ENCODE measurements at places on chromosomes 5 and 9.
A peak's percentile ranks its signal among the peaks of the same experiment; 100 is the strongest.

GRCh38 chr5:161471211-161471950 lies 75.1 kb downstream of the GABRB2 start:
- DNase-seq: no peak

GRCh38 chr9:28892538-28892937 lies 1319.3 kb upstream of the C9orf72 start:
- no peak for DNase-seq

- no peak for DNase-seq
Observed at GRCh38 chr5:138078006-138078643, 5.7 kb upstream of the WNT8A start.

GRCh38 chr9:118651511-118651910 lies 717.7 kb downstream of the BRINP1 start:
- no peak for DNase-seq

GRCh38 chr5:115423051-115423450 lies 121.5 kb downstream of the FEM1C start:
- DNase-seq: no peak

GRCh38 chr9:36123515-36123914 lies 13.0 kb upstream of the GLIPR2 start:
- DNase-seq: no peak

DNA sequence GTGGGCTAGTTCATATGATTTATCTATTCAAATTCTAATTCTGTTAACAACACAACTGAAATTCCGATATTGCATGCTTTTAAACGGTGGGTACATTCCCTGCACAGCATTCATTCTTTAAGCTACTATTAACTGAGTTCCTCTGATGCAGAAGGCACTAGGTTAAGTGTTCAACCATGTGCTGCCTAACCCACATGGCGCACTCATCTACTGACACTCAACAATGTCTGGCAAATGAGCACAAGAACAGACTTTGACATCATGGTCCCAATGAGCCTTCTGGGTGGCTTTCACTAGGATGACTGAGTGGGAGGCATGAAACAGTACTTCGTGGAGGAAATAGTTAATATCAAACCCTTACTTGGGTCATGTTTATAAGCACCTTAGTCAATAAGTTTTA lies 10.2 kb downstream of the NREP start:
- no peak for DNase-seq

DNA sequence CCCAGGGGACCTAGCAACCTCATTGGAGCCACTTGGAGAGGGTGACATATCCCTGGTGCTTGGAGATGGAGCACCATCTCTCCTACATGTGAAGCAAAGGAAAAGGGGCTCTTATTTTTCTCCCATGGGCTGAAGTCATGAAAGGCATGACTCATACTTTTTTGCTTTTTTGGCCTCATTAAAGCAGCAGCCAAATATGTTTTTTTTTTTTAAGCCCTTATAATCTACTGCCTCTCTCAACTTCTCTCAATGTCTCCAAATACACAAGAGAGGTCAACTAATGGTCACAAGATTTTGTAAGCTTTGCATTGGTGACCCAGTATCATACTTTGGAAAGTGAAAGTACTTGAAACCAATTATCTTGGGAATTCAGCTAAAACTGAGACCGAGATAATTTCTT lies 1.6 kb upstream of the CFAP90 start:
- no peak for DNase-seq

- DNase-seq: no peak
Observed at GRCh38 chr5:139378941-139379361, 4.1 kb downstream of the SLC23A1 start.

GRCh38 chr5:133754575-133755169 lies 142.3 kb upstream of the FSTL4 start:
- no peak for DNase-seq

DNA sequence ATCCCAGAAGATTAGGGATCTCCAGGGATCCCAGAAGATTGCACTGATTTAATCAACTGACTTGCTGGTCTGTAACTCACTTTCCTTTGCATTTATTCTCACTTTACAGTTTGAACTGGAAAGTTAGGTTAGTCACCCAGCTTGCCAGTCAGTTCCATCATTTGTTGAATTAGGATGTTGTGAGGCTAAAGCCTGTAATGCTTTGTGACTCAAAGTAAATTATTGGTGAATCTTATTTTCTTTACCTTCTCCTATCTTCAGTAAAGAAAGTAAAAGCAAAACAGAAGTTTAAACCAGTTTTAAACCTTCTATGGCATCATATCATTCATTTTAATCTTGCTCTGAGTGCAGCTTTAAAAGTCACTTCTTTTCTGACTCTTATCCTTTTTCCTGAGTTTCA lies 85.8 kb downstream of the SLC44A1 start:
- DNase-seq: no peak

- no peak for DNase-seq
Observed at GRCh38 chr9:104850786-104851545, 77.0 kb downstream of the ABCA1 start.

GRCh38 chr9:17600962-17601593 lies 22.2 kb downstream of the SH3GL2 start:
- DNase-seq: no peak

GRCh38 chr5:150067405-150067960 lies 18.9 kb downstream of the CSF1R start:
- no peak for DNase-seq

GRCh38 chr9:98654247-98654646 lies 54.5 kb downstream of the GABBR2 start:
- no peak for DNase-seq

- DNase-seq: no peak
Observed at GRCh38 chr5:98041661-98042060, 731.8 kb upstream of the RGMB start.

GRCh38 chr5:5373351-5373989 lies 49.0 kb upstream of the ICE1 start:
- DNase-seq: no peak

DNA sequence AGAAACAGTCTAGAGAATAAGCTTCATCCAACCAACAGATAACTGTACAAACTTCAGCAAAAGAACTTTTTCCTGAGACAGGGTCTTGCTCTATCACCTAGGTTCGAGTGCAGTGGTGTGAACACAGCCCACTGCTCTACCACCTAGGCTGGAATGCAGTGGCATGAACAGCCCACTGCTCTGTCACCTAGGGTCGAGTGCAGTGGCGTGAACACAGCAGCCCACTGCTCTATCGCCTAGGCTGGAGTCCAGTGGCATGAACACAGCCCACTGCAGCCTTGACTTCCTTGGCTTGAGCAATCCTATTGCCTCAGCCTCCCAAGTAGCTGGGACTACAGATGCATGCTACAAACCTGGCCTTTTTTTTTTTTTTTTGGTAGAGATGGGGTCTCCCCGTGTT lies 43.4 kb downstream of the ERMP1 start:
- no peak for DNase-seq

- DNase-seq: peak; percentile 67
Observed at GRCh38 chr9:92947268-92948037, at the start of gene FGD3. Gene FGD3 (plus strand): TSS chr9:92947523. CDS start chr9:92976257, 28,734 bp downstream.

DNA sequence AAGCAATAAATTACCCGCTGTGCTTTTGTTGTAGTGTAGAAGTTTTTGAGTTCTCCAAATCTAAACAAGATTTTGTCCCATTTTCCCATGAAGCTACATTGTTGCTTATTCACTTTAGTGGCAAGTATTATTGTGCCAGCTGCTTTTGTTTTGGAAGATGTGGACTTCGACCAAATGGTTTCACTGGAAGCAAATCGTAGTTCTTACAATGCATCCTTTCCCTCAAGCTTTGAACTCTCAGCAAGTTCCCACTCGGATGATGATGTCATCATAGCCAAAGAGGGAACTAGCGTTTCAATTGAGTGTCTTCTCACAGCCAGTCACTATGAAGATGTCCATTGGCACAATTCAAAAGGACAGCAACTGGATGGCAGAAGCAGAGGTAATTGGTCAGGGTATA lies 10.9 kb downstream of the MFAP3 start:
- no peak for DNase-seq

- no peak for DNase-seq
Observed at GRCh38 chr9:69157751-69158466, 16.2 kb upstream of the TJP2 start.

GRCh38 chr5:38843665-38844064 lies 2.1 kb upstream of the OSMR start:
- no peak for DNase-seq

- no peak for DNase-seq
Observed at GRCh38 chr5:178532666-178533065, 57.5 kb downstream of the COL23A1 start.

GRCh38 chr5:55073211-55073610 lies 29.2 kb upstream of the GZMA start:
- no peak for DNase-seq

DNA sequence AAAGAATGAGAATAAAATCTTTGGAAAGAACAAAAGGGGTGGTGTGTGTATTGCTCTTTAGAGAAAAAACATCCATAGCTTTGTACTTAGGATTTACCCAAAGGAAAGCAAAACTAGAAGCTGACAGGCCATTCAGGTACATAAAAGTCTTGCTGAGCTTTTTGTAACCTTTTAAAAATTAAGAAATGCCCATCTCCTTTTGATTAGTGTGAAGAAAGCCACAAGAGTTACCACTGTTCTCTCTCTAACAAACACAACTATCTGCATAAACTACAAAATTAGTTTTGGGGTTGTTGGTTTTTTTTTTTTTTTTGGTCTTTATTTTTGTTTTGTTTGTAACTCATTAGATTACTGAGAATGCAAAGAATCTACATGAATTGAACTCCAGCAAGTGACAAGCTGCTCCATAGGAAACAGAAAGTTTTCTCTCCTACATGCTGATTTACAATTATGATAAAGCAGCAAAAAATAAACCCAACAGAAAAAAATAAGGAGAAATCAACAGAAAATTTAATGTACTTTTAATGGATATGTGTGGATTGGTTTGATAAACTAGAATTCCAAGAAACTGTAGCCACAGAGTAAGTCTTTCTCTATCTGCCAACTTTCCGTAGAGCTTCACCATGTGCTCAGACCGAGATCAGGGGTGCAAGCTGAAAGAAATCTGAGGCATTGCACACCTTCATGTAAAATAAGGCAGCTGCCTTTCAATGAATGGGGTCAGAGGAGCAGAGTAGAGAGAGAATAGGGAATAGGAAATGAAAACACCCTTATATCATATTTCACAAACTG lies 12.3 kb downstream of the BAAT start:
- no peak for DNase-seq

GRCh38 chr5:91382530-91383026 lies 539 bp downstream of the ARRDC3 start:
- DNase-seq: no peak

- DNase-seq: no peak
Observed at GRCh38 chr5:16159636-16160035, 20.0 kb downstream of the MARCHF11 start.

GRCh38 chr5:180302256-180302655 lies 10.4 kb upstream of the MAPK9 start:
- DNase-seq: no peak

- no peak for DNase-seq
Observed at GRCh38 chr5:37900692-37901091, 60.9 kb upstream of the GDNF start.

- no peak for DNase-seq
Observed at GRCh38 chr5:150457121-150457520, 7.6 kb upstream of the RPS14 start.

DNA sequence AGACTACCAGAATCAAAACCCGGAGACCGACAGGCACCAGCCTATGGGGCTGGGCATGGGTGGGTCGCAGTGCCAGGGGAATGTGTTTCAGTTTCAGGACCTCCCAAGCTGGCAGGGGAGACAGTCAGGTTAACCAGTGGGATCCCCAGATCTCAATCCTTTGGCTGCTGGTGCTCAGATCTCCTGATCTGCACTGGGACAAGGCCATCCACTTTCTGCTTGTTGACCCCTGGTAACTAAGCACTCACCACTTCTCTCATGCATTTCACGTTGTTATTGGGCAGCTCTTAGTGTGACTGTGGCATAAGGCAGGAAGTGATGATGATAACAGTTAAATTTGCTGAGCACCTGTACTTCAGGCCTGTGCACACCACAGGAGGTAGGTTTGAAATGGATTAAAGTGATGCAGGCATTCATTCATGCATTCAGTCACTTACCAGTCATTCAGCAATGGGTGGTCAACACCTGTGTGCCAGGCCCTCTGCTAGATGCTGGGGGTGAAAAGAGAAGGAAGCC lies 42.1 kb upstream of the STXBP1 start:
- DNase-seq: peak; percentile 43

DNA sequence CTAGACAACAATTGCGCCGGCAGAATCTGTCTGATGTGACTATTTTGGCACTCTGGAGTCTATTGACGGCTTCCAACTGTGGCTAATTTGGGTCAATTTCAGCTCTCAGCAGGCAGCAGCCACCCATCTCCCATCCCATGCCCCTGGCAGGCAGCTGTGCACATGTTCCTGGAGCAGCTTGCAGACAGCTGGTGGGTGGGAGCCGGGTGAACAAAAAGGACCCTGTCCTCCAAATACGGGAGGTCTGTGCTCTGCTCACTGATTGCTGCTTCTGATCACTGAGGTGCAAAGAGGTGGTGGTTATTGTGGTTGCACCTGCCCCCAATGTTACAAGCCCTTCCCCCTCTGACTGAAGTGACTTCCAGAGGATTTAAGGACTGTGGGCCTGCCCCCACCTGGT lies 45.0 kb upstream of the N4BP3 start:
- peak; percentile 68 for DNase-seq

- no peak for DNase-seq
Observed at GRCh38 chr5:158516521-158516920, 583.2 kb downstream of the EBF1 start.

DNA sequence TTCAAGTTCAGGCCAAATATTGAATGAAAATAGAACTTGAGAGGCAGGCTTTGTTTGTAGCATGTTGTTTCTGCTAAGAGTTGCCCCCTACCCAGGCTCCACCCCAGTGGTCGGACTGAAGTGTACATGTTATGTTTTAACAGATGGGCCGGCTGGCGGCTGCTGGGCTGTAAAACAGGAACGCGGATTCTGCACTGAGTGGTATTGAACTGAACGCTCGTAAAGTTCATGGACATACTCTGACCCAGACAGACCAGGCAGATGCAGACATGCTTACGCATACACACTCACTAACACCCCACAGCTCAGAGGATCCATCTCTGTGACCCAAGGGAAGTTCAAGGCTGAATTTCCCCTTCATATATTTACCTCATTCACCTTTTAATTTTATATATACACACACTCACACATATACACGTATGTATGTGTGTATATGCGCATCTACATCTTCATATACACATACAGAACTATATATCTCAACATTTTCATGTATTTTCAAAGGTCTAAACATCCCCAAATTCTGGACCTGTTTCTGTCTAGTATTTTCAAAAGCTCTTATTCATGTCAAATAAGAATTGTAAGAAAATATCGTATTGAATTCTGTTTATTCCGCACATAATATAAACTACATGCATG lies 1.4 kb downstream of the MARCHF3 start:
- no peak for DNase-seq

DNA sequence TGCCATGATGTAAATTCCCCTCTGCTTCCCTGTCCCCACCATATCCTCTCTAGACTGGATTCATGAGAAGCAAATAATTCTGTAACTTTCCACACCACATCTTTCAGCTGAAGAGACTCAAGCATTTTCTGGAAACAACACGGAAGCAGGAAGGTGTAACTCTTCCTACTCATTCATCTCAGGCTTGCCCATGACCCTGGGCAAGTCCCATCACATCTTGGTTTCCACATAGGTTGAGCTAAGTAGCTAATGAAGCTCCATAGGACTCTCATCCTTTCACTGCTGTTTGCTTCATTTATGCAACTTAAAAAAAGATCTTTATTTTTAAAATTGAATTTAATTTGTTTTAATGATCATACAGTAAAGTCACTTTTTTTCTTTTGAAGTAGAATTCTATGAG lies 32.7 kb upstream of the STARD4 start:
- no peak for DNase-seq

GRCh38 chr5:78903861-78904260 lies 81.2 kb downstream of the ARSB start:
- no peak for DNase-seq

All from NCI-H1417 treated with DMSO at 0.1 percent for 48 hours (cell line).